Suppressor macrophage treated with lipopolysaccharide for 1 hour (primary cell): ENCODE measurements at places on chromosomes 13 and 19.

- DNase-seq, result peak; percentile 88
These were observed 58.3 kb upstream of the CLDN10 start for GRCh38 chr13:95494082-95494681.

DNA sequence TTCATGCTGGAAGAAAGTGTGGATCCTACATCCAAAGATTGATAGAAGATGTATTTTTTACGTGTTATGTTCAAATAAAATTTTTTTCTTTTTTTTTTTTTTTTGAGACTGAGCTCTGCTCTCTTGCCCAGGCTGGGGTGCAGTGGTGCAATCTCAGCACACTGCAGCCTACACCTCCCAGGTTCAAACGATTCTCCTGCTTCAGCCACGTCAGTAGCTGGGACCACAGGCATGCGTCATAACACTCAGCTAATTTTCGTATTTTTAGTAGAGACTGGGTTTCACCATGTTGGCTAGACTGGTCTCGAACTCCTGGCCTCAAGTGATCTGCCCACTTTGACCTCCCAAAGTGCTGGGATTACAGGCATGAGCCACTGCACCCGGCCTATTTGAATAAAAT is 65.7 kb downstream of the KLF12 start:
- DNase-seq, result no peak

DNA sequence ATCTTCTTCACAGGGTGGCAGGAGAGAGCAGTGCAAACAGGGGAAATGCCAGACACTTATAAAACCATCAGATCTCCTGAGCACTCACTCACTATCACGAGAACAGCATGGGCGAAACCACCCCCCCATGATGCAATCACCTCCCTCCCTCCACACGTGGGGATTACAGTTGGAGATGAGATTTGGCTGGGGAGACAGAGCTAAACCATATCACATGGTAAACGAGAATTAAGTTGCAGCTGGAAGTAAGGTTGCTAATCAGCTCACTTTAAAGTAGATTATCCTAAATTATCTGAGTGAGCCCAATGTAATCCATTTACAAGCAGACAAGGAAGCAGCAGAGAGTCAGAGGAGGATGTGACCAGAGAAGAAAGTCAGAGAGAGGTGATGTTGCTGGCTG is 102.2 kb upstream of the IPO5 start:
- DNase-seq, result peak; percentile 4

GRCh38 chr19:32921624-32922023 is 50.1 kb downstream of the CEP89 start:
- no peak for DNase-seq

GRCh38 chr19:56476651-56477428 is at the start of gene ZNF667:
ZNF667 (minus strand) TSS chr19:56477345; CDS start chr19:56462370, 14,975 bp downstream.
- peak; percentile 9 for DNase-seq

DNA sequence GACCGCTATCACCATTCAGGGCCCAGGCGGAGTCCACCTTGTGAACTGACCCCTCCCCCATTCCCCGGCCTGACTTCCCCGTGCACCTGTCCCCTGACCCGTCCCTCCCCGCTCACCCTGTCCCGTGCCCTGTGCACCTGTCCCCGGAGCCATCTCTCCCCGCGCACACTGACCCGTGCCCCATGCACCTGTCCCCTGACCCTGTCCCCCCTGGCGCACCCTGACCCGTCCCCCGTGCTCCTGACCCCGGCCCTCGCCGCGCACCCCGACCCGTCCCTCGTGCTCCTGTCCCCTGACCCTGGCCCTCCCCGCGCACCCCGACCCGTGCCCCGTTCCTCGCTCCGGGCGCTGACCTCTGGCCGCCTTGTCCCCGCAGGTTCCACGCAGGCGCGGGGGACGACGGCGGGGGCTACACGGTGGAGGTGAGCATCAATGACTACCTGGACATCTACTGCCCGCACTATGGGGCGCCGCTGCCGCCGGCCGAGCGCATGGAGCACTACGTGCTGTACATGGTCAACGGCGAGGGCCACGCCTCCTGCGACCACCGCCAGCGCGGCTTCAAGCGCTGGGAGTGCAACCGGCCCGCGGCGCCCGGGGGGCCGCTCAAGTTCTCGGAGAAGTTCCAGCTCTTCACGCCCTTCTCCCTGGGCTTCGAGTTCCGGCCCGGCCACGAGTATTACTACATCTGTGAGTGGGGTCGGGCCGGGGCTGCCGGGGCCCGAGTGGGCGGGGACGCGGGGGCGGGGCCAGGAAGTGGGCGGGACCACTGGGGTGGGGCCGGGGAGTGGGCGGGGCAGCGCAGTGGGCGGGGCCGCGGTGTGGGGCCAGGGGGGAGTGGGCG is 9.7 kb downstream of the EFNA2 start:
- DNase-seq, result peak; percentile 44

DNA sequence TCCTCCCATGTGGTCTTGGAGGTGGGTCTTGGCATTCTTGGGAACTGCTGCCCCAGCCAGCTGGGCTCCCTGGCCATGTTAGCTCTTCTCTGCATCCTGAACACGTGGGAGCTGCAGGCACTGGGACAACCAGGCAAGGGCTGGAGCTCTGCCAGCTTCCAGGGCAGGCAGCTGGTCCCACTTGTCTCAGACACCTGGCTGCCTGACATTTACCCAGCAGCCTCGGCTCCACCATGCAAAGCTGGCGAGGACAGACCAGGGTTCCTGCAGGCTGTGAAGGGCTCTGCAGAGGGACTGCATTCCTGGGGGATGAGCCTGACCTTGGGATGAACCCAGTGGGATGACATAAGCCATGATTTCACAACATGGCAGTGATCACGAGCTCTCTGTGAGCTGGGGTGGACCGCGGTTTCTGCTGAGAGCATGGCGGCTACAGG is 99.0 kb upstream of the TSHZ3 start:
- no peak for DNase-seq

DNA sequence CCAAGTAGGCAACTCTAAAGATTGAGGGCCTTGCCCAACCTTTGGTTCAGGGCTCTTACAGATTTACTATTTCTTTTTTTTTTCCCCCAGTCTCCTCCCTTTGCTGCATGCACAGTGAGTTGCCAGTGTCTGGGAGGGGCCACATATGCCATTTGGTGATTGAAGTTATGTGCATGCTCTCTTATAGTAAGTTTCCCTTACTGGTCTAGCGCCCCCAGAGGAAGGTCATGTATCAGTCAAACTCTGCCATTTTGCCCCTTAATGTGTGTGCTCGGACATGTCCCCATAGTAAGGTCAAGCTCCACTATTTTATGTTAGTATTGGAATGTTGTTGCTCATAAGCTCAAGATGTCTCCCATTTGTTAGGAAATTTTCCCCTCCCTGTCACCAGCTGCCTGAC is 1138.0 kb upstream of the SLC10A2 start:
- DNase-seq, result no peak

DNA sequence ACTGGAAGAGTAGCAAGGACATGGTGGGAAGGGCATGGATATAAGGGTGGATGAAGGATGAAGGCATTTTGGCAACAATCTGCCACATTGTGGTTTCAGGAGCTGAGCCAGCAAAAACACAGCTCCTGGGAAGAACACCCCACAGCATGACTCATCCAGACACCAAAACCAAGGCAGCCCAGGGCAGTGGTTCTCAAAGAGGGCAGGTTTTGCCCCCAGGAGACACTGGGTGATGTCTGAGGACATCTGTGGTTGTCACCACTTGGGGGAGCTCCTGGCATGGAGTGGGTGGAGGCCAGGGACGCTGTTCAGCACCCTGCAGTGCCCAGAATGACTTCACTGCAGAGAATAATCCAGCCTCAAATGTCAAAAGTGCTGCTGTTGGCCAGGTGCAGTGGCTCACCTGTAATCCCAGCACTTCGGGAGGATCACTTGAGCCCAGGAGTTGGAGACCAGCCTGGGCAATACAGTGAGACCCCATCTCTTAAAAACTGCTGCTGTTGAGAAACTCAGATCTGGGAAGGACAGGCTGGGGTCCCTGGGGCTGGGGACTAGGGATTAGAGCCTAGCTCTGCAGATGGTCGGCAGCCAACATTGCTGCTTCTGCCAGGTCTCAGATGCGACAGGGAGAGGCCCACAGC is 16.1 kb downstream of the ZFR2 start:
- DNase-seq, result peak; percentile 34

DNA sequence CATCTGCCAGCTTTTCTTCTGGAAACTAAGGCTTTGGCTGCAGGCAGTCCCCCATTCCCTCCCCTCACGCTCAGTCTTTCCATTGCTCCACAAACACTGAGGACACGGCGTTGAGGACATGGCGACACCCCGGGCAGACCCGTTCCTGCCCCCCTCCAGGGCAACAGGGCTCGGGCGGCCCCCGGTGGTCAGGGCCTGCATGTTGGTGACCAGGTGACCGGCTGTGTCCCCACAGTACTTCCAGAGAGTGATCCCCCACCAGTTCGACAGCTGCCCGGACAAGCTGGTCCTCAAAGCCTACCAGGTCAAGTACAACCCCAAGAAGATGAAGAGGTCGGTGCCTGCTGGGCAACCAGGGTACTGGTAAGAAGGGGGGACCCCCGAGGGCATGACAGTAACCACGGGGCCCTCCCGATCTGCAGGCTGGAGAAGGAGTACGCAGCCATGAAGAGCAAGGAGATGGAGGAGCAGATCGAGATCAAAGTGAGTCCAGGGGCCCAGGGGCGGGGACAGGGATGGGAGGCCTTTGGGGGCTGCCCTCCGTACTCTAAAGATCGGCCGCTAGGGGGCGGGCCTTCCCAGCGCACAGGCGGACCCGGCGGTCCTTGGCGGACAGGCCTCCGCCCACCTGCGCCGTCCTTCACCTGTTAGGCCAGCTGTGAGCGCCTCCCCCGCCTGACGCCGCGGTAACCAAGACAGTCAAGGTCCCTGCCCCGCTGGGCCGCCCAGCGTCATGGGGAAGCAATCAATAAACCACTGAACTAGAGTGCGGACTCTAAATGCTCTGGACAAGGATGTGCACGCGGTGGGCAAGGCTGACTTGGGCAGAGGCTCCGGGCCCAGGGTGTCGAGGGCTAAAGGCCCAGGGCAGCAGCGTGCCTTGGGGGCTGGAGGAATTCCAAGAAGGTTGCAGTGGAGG is 21.1 kb downstream of the PRR36 start:
- peak; percentile 71 for DNase-seq

DNA sequence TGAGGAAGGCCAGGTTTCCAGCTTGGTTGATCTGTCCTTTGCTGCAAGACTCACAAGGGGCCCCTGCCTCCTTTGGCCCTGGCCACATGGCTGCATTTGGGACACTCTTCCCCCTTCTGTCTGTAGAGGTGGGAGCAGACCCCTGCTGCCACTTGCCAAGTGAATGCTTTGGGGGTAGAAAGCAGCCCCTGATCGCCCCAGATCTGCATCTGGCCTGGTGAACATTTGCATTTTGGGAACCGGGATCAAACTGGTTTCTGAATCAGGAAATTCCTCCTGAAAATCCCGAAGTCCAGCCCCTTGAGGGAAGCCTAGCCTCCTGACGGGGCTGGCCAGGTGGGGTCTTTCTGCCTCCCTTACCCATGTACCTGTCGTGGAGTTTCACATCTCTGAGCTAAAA is 14.9 kb downstream of the DPF1 start:
- DNase-seq, result no peak

DNA sequence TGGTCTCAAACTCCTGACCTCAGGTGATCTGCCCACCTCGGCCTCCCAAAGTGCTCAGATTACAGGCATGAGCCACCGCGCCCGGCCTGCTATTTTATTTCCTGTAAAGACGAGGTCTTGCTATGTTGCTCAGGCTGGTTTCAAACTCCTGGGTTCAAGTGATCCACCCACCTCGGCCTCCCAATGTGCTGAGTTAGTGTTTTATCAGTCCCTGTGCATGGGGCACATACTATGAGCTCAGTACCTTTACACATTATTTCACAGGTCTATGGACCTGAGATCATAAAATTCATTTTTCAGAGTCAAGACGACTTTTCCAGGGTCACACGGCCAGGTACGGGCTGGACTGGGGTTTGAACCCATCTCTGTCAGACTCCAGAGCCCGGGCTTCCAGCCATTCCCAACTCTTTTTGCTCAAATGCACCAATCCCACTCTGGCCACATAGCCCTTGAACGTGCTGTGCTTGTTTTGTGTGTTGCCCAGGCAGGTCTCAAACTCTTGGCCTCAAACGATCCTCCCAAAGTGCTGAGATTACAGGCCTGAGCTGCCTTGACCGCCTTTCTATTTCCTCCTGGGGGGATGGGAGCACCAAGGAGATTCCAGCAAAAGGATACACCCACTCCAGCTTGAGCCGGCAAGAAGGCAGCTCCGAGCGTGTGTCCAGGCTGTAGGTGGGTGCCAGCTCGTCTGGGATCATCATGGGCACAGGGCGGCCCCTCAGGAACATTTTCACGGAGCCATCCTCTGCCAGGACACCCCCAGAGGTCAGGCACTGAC is 1.1 kb downstream of the EML2 start:
- no peak for DNase-seq

DNA sequence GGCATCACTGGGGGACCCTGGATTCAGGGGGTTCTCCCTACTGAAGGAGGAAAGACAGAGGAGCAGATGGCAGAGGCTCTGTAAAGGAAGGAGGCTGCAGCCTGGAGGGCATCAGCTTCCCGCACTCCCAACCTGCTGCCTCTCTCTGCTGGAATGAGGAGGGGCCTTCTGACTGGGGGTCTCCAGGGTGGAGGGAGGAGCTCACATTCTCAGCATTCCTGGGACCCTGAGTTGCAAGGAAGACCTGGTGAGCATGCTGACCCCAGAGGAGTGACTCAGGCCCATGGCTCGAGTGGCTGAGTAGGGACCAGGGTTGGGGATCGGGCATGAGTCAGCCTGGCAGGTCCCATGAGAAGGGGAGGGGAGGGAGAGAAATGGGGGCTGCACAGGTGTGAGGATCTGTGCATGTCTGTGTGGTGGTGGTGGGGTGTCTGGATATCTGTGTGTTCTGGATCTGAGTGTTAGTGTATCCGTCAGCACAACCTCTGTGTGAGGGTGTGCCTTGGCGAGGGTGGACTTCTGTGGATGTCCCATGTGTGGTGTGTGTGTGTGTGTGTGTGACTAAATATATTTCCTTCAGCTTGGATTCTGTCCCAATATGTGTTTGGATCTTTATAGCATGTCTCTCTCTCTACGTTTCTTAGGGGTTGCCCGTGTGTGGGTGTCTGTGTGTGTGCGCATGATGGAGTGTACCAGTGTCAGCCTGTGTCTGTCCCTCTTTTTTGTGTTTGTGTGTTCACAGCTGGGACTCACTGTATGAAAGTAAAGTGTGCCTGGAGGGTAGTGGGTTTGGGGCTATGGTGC is 4.6 kb downstream of the AXL start:
- DNase-seq, result peak; percentile 44

- no peak for DNase-seq
These were observed 380.4 kb downstream of the PCDH9 start for GRCh38 chr13:66849706-66850105.

DNA sequence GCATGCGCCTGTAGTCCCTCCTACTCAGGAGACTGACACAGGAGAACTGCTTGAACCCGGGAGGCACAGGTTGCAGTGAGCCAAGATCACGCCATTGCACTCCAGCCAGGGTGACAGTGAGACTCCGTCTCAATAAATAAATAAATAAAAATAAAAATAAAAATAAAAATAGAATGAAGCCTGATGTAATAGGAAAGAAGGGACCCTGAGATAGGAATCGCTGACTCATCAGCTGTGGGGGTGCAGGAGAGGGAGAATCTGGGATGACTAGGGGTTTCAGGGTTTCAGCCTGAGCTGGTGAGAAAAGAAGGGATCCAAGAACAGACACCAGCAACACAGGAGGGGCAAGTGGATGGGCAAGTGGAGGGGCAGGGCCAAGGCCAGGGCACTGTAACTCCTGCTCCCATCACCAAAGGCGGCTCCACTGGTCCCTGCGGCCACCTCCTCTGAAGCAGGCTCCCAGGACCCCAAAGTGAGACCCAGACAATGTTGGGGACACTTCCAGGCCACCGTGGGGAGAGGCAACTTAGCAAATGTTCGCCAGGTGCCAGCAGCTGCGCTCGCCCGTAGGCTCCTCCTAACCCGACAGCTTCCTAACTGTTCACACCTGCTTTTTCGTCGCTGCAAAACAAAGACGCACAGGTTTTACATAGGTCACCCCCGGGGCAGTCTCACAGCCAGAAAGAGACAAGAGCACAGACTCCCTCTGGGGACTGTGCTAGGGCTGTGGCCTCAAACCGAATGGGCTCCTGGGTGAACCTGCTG is 1.2 kb downstream of the HAUS8 start:
- no peak for DNase-seq
